ENCODE measurements at places on chromosomes 5 and 9.

GRCh38 chr5:113024076-113024697 lies 47.6 kb downstream of the DCP2 start:
- no peak for DNase-seq

- DNase-seq = no peak
Measured at GRCh38 chr5:145500710-145501109, 334.4 kb downstream of the PRELID2 start.

GRCh38 chr5:66012271-66012670 lies 85.9 kb downstream of the ERBIN start:
- no peak for DNase-seq

- DNase-seq = no peak
Measured at GRCh38 chr5:74519161-74519571, 121.4 kb downstream of the ENC1 start.

DNA sequence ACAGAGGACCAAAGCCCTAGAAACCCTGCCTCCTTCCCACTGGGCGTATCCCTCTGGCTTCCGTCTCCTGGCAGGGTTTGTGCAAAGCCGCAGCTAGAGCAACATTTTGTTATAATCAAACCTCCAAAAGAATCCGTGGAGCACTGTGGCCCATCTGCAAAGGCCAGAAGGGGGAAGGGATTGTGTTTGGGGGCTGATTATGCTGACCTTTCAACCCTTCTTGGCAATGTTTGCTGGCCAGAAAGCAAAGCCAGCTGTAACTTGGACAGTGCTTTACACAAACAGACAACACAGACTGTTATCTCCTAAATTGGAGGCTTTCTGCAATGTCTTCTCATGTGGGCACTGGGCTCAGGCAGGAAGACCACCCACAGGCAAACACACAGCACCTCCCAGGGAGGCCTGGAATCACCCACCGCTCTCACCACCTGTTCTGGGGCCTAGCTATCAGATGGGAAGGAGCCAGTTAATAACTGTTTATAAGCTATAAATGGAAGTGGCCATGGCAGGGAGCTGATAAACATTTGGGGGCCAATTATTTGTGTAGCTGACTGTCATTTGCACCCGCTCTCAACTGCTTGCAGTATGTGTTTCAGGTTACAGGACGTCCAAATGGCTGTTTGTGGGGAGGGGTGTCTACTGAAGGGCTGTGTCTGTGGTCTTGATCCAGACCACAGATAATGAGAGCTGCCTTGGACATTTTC lies 121.6 kb upstream of the ERCC6L2 start:
- no peak for DNase-seq

DNA sequence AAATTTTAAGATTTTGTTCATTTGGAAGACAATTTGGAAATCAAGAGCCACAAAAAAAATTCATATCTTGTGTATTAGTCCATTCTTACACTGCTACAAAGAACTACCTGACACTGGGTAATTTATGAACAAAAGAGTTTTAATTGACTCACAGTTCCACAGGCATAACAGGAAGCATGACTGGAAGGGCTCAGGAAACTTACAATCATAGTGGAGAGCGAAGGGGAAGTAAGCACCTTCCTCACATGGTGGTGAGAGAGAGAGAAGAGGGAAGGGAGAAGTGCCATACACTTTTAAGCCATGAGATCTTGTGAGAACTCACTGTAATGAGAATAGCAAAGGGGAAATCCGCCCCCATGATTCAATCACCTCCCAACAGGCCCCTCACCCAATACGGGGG lies 274.4 kb downstream of the KCNN2 start:
- no peak for DNase-seq

GRCh38 chr5:127886081-127886480 lies 182.9 kb downstream of the CCDC192 start:
- no peak for DNase-seq

- no peak for DNase-seq
Measured at GRCh38 chr5:169670769-169671525, 33.9 kb downstream of the DOCK2 start.

GRCh38 chr9:87725900-87726709 lies at the start of gene CTSL:
Gene CTSL (plus strand): TSS chr9:87726119. CDS start chr9:87727604, 1,485 bp downstream.
- DNase-seq = peak; percentile 64

GRCh38 chr9:86730163-86730928 lies 217.0 kb downstream of the GAS1 start:
- no peak for DNase-seq

- DNase-seq = no peak
Measured at GRCh38 chr9:120396418-120396817, 183.5 kb downstream of the CDK5RAP2 start.

- DNase-seq = no peak
Measured at GRCh38 chr9:14434158-14434504, 120.2 kb upstream of the NFIB start.

- DNase-seq = no peak
Measured at GRCh38 chr5:3035452-3035851, 284.0 kb upstream of the IRX2 start.

- no peak for DNase-seq
Measured at GRCh38 chr9:18071651-18072060, 402.3 kb upstream of the ADAMTSL1 start.

GRCh38 chr9:72211047-72211446 lies 61.8 kb downstream of the GDA start:
- no peak for DNase-seq

DNA sequence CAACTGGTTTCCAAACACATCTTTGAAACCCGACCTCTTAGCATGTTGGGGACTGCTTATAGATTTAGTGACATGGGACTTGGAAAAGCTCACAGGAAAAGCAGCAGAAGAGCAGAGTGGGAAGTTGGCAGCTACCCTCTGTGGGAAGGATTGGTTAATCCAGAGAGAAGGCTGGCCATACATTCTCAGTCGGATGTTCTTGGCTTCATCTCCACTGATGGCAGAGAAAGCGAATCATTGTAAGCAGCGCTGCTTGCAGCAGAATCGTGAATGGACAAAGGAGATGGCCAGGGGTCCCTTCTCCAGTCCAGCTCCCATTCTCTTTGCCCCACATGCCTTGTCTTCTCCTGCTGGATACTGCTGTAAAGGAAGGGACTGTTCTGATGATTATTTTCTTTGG lies 62.7 kb downstream of the MEGF10 start:
- DNase-seq = no peak

DNA sequence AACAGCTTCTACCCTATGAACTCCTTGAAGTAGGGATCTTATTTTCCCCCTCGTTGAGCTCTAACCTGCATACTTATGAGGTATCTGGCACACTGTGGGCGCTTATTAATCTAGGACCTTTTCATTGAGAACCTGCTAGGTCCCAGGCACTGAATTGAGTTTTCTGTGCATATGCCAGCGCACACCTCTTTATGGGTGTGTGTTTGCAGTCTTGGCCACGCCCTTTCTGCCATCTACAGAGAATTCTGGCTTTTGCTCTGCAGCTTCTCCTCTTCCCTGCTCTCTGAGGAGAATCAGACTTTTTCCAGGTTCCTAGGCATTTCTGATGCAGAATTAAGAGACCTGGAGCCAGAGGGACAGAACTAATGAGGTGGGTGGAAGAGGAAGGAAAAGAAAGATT lies 25.4 kb upstream of the SSBP2 start:
- no peak for DNase-seq

GRCh38 chr5:179153921-179154345 lies 93.8 kb downstream of the ZNF354C start:
- DNase-seq = no peak

DNA sequence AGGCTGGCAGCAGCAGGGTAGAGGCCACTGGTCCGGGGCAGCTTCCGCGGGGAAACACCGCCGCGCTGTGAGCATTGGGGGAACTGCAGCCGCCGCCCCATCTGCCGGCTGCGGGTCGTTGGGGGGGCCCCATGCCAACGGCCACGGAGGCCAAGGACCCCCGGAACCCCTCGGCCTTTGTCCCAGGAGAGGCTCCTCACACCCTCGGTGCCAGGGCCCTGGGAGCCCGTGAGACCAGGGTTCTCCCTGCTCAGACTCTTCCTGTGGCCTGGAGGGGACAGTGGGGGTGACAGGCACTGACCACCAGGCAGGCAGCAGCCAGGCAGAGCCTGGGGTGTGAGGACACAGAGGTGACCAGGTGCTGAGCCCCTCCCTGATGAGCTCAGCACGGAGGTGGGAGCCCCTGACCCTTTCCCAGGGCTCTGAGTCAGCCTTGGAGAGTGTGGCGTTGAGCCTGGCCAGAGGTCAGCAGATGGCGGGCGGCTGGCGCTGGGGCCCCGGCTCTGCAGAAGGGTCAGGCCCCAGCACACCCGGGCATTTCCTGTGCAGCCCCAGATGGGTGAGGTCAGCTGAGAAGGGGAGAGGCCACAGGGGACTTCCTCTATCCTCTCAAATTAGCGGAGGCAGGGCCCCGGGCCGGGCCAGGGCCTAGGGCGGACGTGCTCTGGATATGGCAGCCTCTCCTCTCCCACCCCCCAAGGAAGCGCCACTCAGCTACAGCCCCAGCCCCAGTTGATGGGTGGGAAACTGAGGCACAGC lies 17.9 kb upstream of the EGFL7 start:
- peak; percentile 89 for DNase-seq

DNA sequence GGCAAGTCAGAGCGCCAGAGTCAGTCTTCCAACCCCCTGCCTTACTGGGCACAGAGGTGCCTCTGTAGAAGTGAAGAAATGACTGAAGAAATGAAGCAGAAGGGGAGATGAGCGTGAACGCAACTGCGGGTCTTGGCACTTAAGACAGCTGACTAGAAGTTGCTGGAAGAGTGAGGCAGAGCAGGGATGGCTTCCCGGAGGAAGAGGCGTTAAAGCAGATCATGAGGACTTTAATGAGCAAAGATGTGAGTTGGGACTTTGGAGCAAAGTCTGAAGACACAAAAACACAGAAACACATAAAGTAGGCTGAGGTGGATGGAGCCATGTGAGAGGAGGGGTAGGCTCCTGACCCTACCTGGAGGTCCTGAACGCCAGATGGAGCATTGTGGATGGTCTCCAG lies 7.2 kb downstream of the AQP3 start:
- DNase-seq = no peak

GRCh38 chr9:124780060-124780756 lies 3.3 kb downstream of the OLFML2A start:
- peak; percentile 47 for DNase-seq

DNA sequence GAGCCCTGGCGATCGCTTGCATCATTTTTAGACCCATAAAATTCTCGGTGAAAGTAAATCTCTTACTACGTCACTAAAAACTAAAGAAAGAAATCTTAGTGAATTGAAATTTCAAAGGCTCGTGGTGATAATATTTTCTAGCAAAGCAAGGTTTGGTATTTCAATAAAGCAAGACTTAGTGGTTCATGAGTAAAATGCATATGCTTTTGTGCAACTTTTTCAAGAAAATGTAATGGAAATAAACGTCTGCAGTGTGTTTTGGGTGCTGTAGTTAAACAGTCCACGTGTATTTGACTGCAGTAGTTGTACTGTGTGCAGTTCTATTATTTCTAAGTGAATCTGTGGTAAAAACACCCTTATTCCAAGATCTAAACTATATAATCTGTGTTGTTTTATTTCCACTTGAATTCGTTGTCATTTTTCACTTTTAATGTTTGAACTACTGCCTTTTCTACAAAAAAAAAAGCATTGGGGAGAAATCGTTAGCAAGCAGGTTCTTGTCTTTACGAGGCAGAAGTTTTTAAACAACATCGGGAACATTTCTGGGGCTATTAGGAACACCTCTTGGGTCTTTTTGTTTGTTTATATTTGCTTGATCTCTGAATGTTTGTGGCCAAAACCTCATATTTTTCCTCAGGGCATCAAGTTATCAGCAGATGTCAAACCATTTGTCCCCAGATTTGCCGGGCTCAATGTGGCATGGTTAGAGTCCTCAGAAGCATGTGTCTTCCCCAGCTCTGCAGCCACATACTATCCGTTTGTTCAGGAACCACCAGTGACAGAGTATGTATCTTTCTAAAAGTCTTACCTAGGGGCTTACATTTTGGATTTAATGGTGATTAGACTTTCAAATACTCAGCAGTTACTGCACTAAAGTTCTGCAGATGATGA lies 960 bp downstream of the SECISBP2 start:
- DNase-seq = no peak

- no peak for DNase-seq
Measured at GRCh38 chr9:136007934-136008692, 46.9 kb upstream of the UBAC1 start.

DNA sequence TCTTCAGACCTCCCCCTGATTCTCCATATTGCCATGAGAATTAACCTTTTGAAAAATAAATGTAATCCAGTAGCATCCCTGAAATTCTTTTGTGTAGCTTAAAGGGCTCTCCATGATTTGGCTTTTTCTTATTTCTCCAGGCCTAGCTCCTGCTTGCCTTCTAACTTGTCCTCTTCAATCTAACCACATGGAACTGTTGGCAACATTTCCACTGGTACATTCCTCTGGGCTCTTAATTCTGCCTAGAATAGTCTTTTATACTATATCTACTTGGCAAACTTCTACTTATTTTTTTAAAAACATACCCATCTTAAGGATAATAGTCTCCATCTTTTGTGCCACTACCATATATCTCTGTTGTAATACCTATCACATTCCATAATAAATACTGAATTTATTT lies 54.1 kb downstream of the GNG10 start:
- no peak for DNase-seq

- DNase-seq = no peak
Measured at GRCh38 chr9:113617550-113617949, 154.0 kb downstream of the RGS3 start.

DNA sequence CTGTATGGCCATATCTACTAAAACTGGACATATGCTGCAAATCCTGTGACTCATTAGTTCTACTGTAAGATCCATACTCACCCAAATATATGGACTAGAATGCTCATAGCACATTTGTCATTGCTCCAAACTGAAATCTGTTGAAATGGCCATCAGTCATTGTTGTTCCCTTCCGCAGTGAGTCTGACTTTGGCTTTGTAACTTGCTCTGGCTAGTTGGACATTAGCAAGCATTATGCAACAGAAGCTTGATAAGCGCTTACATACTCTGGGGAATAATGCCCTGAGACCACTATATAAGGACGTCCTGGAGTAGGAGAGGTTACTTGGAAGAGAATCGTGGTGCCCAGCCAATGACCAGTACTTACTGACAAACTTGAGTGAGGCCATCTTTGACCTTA lies 9.0 kb downstream of the KIAA1958 start:
- no peak for DNase-seq

GRCh38 chr5:178441486-178442270 lies 148.5 kb downstream of the COL23A1 start:
- DNase-seq = no peak
